ENCODE measurements at places on chromosomes 6 and 20.

DNA sequence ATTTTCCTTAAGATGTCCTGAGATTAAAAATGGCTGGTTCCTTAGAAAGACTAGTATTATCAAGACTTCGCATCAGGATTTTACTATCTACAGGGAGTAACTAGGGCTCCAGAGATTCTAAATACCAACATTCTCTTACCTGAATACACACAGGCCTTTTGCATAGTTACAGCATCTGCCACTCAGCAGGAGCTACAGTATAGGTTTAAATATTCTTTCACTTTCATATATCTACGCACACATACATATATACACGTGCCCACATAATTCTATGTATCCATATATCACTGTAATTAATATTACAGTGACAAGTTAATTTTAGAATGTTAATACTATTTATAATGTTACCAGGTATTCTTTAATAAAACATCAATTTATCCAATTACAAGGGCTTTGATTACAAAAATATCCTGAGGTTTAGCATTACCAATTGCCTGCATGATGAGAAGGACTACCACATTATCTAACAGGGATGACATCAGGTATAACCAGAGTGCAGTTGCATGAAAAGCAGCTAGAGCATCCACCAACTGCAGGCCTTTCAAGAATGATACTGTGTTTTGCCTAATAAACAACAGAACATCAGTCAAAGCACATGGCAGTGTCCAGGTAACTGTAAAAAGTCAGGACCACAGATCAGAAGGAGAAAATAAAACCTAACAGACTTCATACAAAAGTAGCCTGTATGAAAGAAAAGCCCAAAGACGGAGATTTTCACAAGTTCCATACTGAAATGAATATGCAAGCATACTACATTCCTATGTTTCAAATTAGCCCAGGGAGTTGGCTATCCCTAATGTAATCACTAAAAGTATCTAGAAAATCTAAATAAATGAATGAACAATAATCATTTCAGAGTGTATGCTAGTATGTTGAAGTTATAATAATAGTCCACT, 268.7 kb downstream of the PTPRK start:
- DNase-seq, result no peak

DNA sequence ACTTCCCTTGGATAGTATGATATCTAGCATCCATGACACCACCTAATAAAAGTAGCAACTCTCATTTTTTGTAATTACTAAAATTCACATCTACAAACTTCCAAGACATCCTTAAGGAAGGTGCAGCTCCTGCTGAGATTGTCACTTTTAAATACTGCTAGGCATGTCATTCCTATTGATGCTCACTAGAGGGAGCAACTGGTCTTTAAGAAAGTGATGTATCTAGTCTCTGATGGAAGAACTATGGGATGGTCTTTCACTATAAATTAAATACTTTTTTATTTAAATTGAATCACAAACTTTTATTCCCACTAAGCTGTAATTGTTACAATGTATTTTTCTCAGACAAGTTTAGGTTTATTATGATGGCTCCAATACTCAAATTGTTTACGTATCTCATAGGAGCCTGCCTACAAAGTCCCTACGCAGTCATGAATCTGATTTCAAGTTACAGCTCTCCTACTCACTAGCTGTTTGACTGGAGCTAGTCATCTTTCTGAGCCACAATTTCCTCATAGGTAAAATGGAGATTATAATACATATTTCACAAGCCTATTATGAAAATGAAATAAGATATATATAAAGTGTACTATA, 8.1 kb upstream of the TSPYL1 start:
- DNase-seq, result no peak

DNA sequence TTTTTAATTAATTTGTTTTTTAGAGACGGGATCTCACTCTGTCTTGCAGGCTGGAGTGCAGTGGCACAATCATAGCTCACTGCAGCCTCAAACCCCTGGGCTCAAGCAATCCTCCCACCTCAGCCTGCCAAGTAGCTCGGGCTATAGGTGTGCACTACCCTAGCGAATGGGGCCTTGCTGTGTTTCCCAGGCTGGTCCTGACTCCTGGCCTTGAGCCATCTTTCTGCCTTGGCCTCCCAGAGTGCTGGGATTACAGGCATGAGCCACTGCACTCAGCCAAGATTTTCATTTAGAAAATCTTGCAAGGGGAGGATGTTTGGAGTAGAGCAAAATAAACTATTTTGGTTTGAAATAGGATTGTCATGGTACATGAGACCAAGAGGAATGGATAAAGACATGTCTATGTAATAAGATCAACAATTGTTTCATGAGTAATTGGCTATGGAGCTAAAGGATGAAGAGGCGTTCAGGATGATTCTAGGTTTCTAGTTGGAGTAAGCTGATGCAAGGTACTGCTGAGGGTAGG, 237.8 kb downstream of the UST start:
- DNase-seq, result no peak

DNA sequence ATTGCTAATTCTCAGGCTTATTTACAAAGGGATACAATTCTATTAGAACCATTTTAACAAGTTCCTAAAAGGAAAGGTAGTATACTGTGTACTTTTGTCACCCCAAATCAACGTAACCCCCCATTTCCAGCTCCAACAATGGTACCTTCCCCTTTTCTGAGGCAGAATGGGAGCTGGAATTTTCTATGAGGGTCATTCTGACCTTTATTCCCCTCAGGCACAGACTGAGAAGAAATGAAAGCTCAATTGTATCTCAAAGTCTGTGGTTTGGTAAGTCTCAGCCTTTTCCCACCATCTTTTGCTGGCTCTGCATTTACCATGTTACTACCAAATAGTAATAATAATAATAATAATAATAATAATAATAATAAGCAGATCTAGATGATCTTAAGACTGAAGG, 571.0 kb downstream of the RNF144B start:
- DNase-seq, result no peak

DNA sequence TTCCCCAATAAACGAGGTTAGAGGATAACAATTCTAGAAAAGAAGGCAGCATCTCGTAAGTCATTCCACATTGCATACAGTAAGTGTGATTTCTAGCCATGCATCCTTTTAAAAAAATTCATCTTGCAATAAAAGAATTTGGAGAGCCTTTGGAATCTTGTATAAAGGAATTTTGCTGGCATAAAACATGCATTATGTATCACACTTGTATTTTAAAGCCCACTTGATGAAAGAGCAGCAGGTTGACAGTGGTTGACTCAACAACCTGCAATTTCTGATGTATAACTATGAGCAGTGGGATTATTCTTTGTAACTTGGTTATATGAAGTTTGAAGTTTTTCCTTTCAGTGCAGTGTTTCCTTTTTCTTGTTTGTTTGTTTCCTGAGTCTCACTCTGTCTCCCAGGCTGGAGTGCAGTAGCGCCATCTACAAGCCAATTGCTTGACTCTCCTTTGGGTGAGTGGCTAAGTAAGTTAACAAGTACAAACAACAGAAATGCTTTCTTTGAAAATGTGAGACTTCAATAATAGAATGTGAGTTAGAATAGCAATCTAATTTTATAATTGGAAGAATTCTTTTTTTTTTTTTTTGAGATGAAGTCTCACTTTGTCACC, 39.9 kb downstream of the JARID2 start:
- DNase-seq, result no peak
